ENCODE measurements at places on chromosomes 2 and 18. TPM values are rescaled to one million over a fixed set of nuclear protein-coding genes. Genes with fewer than 3 reads are reported as not detected.

The DUSP11 gene
- total RNA-seq: 24.6 TPM

GRCh38 chr2:26778507-26778906 lies 7.3 kb upstream of the CENPA start:
- no peaks in the 10 kb centered on the region for H3K27me3 ChIP-seq
- no peak for DNase-seq
- no peaks in the 10 kb centered on the region for H3K4me1 ChIP-seq

The POTEJ gene
- total RNA-seq: not detected

- DNase-seq: no peak
- H3K4me1 ChIP-seq: peaks cover 4% of the 10 kb centered on the region
- no peak overlapping the region for H3K4me3 ChIP-seq
- H3K27ac ChIP-seq: no peak overlapping the region
- no peaks in the 10 kb centered on the region for H3K27me3 ChIP-seq
These were observed 46.9 kb downstream of the MAP4K3 start for GRCh38 chr2:39390216-39390615.

The HOXD4 gene
- total RNA-seq: 13.6 TPM

GRCh38 chr2:62038975-62039771 lies 133.7 kb downstream of the COMMD1 start:
- H3K27me3 ChIP-seq: no peaks in the 10 kb centered on the region
- H3K4me1 ChIP-seq: no peaks in the 10 kb centered on the region
- DNase-seq: no peak
- H3K36me3 ChIP-seq: no peaks in the 10 kb centered on the region
- H3K27ac ChIP-seq: no peak overlapping the region

DNA sequence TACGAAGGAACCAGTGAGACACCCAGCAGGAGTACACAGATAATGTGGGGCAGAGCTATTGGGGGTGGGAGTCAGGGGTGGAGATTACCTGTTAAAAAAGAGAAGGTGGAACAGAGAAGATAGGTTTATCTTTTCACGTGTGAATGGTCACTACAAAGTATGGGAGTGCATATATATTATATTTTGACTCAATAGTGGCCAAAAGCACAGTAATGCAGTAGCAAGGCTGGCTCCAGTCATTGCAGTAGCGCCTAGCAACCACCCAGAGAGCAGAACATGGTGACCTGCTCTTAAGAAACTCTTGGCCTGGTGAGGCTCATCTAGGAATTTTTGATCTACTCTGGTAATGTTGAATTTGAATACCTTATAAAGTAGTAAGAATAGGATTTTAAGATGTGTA lies 1.0 kb downstream of the IMPACT start:
- H3K27me3 ChIP-seq: no peaks in the 10 kb centered on the region
- H3K4me3 ChIP-seq: peak overlapping the region; percentile 96
- H3K27ac ChIP-seq: no peak overlapping the region
- H3K36me3 ChIP-seq: no peaks in the 10 kb centered on the region
- peaks cover 6% of the 10 kb centered on the region for H3K4me1 ChIP-seq

Data from ascending aorta (tissue), 2 donors.